Psoas muscle (tissue), 8 donors: ENCODE measurements at places on chromosomes 6 and 20. TPM values are rescaled to one million over a fixed set of nuclear protein-coding genes. Genes with fewer than 3 reads are reported as not detected.

GRCh38 chr6:70479236-70479635 is 65.9 kb downstream of the FAM135A start:
- DNase-seq: no peak

- DNase-seq: no peak
Observed at GRCh38 chr6:73032586-73032985, 192.7 kb downstream of the KHDC1L start.

DNA sequence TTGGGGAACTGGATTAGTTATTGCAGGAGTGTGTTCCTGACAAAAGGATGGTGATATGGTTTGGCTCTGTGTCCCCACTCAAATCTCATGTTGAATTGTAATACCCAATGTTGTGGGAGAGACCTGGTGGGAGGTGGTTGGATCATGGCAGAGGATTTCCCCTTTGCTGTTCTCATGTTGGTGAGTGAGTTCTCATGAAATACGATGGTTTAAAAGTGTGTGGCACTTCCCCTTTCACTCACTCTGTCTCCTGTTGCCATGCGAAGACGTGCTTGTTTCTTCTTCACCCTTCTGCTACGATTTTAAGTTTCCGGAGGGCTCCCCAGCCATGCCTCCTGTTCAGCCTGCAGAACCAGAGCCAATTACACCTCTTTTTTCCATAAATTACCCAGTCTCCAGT is 16.2 kb upstream of the TREM1 start:
- DNase-seq: no peak

The LHFPL5 gene
- total RNA-seq: not detected

The NKAIN4 gene
- total RNA-seq: not detected

The CYP24A1 gene
- total RNA-seq: not detected

The TNFRSF6B gene
- 1.6 TPM for total RNA-seq

The SLC22A7 gene
- not detected for total RNA-seq

The HLA-DMB gene
- 7.6 TPM for total RNA-seq

The TBXT gene
- total RNA-seq: not detected
